ENCODE measurements at places on chromosomes 2 and 18.

DNA sequence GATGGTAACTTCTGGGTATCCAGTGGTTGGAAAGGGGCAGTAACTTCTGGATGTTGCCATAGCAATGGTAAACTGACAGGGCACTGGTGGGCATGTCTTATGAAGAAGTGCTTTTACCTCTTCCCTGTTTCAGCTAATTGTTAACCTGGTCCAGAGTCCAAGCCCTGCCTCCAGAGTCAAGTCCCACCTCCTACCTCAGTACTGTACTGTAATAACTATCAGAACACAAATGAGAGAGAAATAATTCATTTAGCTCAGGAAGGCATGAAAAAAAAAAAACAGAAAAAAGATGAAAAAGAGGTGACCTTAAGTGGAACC is 237.0 kb downstream of the ZNF804A start:
- no peak for DNase-seq

DNA sequence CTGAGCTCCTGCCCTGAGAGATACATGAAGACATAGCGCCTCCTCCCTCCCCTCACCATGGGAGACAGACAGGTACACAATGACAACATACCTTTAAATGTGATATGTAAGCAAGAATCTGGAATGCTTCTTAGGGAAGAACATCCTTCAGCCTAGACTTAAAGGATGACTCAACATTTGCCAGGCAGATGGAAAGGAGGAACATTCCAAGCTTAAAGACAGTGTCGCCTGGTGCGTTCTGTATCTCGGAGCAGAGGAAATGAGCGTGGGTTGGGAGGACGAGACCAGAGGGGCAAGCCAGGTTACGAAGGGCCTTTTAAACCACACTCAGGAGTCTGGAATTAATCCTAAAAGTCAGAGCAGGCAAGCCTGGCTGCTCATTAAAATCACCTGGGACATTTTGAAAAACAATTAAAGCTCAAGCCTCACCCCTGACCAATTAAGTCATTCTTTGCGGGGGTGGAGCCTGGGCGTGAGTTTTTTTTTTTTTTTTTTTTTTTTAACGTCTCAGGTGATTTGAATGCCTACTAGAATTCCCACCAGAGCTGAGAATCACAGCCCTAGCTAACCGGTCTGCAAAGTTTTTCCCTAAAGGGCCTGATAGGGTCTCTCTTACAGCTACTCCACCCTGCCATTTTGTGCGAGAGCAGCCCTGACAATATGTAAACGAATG is 131.2 kb upstream of the SEC11C start:
- DNase-seq, result no peak

DNA sequence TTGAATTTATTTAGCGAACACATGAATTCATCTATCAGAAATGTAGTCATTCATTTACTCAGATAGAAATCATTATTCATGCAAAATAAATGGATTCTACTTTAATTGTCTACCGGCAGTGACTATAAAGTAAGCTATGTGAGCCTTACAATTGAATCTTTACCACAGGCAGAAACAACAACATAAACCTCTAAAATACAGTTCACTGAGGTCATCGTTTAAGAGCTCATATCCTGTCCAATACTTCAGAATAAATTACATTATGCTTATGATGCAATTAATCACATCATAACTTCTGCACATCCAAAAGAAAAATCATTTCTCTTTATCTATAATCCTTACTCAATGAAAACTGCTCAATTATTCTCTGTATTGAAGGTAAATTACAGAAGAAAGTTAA is 244.7 kb downstream of the HNMT start:
- DNase-seq, result no peak

DNA sequence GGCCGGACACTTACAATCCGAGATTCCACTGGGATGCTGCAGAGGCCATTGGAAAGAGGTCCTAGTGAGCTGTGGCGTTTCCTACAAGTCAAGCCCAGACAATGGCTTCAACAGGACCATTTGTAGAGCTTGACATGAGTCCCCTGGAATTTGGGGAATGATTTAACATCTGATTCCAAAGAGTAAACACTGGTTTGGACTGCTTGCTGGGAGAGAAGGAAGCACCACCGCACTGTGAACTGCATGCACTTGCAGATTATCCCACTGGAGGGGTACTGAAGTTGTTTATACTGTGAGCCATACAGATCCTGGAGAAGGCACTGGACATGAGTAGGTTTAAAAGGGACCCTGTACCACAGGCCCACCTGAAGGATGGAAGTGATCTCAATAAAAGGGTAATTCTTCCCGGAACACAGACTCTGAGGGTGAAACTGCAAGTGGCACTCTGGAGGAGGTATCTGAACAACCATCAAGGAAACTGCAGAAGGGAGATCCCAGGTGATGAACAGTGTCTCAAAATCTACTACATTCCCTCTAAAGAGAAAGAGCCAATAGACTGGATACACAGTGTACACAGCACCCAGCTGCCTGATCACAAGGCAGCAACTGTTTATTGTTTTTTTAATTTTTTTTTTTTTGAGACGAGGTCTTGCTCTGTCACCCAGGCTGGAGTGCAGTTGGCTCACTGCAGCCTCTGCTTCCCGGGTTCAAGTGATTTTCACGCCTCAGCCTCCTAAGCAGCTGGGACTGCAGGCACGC is 4.3 kb upstream of the RAB6C start:
- no peak for DNase-seq

Measured in GM19239 (cell line).